Stimulated activated CD4-positive, alpha-beta T cell treated with anti-CD3 and anti-CD28 coated beads, Interleukin-2, amount 100 ng/mL, for 48 hours (primary cell): ENCODE measurements at places on chromosomes 11 and 22.

DNA sequence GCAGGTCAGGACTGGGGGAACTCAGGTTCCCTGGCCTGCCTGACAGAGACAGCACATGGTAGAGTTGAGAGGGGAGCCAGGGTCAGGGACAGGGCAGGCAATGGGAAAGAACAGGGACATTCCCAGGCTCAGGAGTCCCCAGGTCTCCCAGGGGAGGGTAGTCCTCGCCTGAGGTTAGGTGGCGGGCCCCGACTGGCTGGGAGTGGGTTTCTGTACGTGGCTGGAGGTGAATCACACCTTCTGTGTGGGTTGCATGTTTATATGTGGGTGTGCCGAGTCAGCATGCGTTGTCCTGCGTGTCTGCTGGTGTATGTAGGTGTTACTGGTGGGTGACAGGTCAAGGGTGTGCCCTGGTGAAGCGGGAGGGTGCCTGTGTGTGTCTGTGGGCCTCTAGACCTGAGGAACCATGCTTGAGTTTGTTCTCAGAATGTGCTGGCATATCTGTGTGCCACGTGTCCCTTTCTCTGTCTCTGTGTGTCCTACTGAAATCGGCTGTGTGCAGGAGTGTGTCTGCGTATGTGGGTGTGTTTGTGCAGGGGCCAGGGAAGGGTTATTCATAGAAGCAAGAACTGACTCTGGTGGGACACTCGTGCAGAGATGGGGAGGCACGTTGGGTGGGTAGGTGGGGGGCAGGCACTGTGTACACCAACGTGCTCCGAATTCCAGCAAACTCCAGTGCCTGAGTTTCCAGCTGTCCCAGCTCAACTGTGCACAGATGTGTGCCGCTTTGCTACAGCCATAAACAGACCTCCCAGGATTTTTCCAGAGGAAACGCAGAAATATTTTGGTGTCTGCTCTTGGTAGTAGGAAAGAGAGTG lies 23.8 kb upstream of the OAF start:
- DNase-seq: no peak

DNA sequence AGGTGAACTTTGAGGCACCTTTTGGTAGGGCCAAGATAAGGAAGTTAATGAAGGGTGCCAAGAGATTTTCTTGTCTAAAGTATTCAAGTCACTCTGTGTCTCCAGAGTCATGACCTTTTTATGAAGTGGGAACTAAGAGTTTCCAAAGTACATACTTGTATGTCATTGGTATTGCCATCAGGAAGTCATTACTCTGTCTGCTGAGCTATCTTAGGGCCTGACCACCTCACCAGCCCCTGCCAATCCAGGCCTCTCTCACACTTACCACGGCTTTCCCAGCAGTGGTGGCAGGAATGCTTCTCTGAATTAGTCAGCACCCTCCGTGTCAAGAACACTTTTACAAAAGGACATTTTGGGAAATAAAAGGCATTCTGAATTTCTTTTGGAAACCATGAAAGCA lies 192.8 kb upstream of the MTNR1B start:
- no peak for DNase-seq

- DNase-seq: no peak
These were observed 1.7 kb downstream of the CYB5R2 start for GRCh38 chr11:7671347-7672215.

- DNase-seq: no peak
These were observed 5.7 kb downstream of the C11orf54 start for GRCh38 chr11:93747122-93747521.

DNA sequence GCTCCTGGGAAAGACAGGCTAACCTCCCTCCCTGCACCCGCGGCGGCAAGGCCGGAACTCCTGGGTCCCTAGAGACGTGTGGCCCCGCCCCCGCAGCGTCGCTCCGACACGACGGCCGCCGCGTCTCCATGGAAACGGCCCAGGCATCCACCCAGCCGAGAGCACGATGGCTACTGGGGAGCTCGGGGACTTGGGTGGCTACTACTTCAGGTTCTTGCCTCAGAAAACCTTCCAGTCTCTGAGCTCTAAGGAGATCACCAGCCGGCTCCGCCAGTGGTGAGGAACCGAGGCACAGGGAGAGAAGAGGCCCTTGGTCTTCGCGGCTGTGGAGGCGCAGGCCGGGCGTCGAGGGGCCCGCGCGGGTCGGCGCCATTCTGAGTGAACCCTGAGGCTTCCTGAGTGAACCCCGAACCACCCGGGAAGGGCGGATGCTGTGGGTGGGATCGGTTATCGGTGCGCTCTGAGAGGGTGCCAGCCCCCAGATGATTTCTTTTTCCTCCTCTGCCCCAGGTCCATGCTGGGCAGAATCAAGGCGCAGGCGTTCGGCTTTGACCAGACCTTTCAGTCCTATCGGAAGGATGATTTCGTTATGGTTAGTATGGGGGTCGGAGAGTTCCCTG lies at the start of gene CFAP300:
Gene CFAP300 (plus strand): TSS at position 133 of the 620 bp plus-strand sequence. CDS start 34 bp downstream, at position 167.
- peak; percentile 37 for DNase-seq

DNA sequence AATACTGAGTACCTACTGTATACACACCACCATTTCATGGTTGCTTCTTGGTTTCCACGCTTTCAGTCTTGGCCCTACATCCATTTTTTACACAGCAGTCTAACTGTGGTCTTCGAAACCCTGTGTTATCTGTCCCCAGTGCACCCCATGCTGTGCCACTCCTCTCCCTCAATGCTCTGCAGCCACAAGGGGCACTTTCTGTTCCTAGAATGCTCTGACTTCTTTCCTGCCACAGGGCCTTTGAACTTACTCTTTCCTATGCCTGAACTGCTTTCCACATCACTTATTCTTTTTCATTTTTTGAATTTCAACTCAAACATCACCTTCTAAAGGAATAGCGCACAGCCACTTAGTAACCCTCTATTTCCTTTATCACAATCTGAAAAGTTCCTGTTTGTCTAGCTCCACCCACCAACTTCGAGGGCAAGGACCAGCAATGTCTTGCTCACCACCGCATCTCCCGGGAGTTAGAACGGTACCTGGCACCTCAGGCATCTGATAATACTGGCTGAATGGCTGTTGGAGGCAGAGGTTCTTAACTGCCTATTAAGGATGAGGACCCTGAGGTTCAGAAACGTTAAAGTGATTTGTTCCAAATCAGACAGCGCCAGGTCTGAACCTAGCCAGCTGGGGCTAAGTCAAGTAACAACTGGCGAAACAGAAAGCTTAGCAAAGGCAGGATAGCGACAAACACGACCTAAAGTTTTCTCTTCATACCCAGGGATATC lies 568 bp downstream of the ALG8 start:
- DNase-seq: peak; percentile 23

DNA sequence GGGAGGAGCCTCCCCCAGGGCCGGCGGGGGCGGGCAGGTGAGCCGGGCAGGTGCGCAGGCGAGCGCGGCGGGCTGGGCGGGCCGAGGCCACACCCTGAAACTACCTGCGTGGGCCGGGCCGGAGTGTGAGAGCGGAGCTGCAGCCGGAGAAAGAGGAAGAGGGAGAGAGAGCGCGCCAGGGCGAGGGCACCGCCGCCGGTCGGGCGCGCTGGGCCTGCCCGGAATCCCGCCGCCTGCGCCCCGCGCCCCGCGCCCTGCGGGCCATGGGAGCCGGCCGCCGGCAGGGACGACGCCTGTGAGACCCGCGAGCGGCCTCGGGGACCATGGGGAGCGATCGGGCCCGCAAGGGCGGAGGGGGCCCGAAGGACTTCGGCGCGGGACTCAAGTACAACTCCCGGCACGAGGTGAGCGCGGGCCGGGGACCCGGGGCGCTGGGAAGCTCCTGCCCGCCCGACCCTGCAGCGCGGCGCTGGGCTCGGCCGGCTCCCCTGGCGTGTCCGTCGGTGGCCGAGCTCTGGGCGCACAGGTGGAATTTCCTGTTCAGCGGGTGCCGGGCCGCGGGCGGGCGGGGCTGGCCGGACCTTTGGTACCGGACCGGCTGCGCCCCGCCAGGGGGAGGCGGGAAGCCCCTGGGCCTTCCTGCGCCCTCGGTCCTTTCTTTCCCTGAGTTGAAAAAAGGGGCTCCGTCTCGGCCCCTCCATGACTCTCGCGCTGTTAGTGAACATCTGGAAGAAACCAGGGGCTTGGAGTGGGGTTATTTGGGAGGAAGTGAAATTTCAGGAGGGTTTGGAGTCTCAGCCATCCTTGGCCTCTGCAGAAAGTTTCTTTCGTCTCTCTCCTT lies at the start of gene ST14:
Gene ST14 (plus strand): TSS at position 126 of the 841 bp plus-strand sequence. CDS start 198 bp downstream, at position 324.
- no peak for DNase-seq

DNA sequence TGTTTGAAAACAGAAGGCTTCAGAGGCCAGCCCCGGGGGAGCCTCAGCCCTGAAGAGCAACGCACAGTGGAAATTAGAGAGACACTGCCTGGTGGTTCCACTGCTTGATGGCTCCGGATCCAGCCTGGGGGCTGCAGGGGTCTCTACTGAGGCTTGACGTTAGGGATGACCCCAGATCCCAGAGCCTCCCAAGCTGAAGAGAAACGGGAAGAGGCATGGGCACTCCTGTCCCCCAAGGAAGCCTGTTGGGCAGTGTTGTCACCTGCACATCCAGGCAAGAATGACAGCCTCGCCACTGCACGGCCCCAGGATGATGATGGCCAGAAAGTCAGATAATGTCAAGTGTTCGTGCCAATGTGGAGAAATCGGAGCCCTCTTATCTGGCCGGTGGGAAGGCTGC lies 56.8 kb upstream of the FGF3 start:
- no peak for DNase-seq

GRCh38 chr22:30860176-30861105 lies 108.1 kb downstream of the MORC2 start:
- DNase-seq: no peak

GRCh38 chr22:45205276-45205925 lies 35.3 kb downstream of the KIAA0930 start:
- DNase-seq: no peak

DNA sequence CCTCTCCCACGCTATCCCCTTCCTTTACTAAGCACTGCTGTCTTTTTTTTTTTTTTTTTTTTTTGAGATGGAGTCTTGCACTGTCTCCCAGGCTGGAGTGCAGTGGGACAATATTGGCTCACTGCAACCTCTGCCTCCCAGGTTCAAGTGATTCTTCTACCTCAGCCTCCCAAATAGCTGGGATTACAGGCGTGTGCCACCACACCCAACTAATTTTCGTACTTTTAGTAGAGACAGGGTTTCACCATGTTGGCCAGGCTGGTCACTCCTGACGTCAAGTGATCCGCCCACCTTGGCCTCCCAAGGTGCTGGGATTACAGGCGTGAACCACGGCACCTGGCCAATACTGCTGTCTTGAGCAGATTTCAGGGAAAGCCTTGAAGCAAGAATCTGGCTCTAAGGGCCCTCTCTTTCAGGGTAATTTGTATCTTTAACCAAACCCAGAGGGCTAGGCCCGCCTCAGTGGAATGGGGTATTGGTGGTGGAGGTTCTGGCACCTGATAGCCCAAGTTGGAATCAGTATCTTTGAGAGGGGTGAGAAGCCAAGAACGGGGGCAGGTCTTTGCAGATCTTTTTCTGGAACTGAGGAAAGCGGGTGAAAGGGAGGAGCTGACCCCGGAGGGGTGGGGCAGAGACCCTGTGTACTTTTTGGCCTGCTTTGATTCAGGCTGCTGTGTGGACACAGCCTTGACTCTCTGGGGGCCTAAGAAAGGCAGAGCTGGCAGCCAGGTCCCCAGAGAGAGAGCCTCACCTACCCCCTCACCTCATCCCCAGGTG lies 37.0 kb downstream of the TRIOBP start:
- DNase-seq: no peak

DNA sequence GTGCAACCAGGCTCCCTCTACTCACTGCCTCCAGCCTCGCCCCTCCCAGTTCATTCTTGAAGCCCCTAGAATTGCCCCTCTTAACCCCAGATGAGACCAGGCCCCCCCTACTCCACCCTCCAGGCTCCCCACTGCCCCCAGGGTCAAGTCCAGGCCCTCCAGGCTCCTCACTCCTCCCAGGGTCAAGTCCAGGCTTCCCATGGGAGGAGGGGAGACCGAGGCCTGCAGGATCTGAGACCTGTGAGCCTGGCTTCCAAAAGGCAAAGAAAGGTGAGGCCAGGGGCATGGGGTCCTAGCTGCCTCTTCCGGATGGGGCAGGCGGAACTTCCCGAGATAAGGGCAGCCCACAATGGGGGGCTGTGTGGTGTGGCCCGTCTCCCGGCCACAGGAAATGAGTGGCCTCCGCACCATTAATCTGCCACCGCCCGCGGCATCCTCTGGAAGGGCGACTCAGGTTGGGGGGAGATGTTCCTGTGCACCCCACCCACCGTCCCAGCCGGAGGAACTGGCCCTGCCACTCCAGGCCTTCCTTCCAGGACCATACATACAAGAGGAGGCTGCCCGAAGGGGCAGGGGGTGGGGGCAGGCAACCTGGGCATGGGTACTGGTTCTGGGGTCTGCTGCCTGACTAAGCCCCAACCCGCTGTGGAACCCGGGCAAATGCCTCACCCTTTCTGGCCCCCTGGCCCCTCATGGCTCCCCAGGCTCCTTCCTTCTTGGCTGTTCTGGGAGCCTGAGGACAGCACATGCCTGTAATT lies 35.1 kb upstream of the WNT11 start:
- no peak for DNase-seq

DNA sequence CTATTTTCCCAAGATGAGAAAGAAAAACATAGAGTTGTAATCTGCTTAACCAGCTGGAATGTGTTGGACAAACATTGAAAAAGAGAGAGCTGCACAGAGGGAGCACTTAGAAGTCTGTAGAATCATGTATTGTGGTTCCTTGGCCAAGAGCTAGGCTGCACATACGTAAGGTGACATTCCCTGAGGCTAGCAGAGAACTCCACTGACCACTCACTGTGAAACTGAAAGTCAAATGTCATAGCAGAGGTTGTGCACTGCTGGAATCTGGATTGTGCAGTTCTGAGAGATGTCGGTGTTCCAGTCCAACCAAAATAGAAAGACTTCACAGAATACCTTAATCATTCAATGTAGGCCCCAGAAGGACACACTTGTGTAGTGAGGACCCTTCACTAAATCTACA lies 772.8 kb upstream of the RAG2 start:
- DNase-seq: no peak

- DNase-seq: no peak
These were observed 2.8 kb upstream of the PACSIN2 start for GRCh38 chr22:43017525-43018460.

DNA sequence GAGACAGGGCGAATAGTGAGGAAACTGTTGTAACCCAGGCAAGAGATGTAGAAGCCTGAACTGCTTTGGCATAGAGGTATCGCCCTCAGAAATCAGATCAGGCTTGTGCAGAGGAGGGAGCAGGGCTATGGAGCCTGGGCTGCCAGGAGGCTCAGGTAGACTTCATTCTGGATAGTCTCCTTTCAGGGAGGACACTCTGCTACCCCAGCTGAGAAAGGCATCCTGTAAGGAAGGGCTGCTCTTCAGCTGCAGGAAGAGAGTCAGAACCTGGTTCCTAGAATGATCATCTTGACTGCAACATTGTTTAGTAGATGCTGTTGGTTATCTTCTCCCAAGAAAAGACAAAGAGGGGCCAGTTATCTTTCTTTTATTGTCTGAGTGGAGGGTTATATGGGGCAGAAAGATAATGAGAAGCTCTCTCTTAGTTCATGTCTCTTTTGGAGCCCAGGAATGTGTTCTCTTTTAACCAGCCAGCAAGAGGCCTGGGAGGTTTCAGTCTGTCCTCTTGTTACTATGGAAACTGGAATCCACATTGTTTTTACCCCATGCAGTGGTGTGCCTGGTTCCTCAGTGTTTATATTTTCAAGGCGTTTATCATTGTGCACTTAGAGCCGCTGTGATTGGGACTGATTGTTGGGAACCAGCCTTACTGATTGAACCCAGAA lies 95.7 kb downstream of the STIM1 start:
- no peak for DNase-seq
